ENCODE measurements at places on chromosomes 16 and 17.
A peak's percentile ranks its signal among the peaks of the same experiment; 100 is the strongest.

GRCh38 chr17:13420418-13420826 lies 181.3 kb downstream of the HS3ST3A1 start:
- DNase-seq = no peak

DNA sequence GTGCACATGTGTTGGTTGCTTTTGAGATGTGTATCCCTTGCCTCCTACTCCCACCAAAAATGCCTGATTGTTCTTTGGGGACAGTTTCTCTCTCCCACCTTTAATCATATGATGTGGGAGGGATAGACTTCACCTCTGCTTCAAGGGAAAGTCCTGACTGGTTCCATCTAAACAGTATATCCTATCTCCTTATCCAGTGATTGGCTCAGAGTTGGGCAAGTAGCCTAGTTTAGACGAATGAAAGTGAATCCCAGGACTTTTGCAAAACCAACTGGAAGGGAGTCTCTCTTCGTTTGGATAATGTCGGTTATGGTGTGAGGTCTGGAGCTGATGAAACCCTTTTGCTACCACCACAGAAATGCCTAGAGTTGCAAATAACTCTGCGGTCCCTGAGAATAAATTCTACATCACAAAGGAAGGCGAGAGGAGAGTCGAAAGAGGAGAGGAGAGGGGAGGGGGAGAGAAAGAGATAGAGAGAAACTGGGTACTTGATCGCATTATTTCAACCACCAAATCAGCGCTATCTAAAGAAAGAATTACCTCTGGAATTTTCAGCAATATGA lies 77.1 kb upstream of the SALL1 start:
- DNase-seq = no peak

GRCh38 chr16:525520-526180 lies 1.9 kb upstream of the CAPN15 start:
- peak; percentile 23 for DNase-seq

- no peak for DNase-seq
Measured at GRCh38 chr16:84528322-84528721, 23.9 kb upstream of the MEAK7 start.

DNA sequence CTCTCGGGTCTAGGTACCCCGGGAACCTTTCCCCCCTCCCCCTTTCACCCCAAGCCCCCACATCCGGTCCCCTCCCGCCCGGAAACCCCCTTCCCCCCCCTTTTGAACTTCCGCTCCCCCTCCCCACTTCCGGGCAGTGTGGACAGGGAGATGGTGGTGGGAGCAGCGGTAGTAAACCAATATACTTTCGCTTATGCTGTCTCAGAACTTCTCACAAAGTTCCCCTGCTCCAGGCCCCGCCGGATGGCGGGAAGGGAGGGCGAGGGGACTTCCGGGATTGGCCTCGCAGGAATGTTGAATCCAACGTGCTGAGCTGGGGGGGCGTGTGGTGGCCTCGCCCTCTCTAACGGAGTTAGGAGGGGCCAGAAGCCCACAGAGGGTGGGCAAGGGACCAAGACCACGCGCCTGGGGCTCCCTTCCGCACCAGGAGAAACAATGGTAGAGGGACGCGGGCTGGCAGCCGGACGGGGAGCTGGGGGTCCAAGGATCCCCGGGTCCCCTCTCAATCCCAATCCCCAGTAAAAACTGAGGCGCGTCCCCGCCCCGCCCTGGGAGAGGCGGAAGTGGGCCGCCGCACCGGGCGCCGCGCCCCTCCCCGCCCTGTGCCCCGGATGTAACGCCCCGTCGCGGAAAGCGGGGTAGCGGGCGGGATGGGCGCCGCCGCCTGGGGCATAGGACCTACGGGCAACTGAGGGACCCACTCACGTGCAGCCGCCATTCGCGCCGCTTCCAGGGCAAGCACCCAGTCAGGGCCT lies 742 bp downstream of the PFN1 start:
- peak; percentile 55 for DNase-seq

GRCh38 chr17:61412143-61412859 lies 12.7 kb downstream of the TBX2 start:
- DNase-seq = peak; percentile 82

GRCh38 chr16:75635036-75635435 lies 12.0 kb upstream of the ADAT1 start:
- no peak for DNase-seq

GRCh38 chr16:27097800-27098230 lies 31.1 kb downstream of the C16orf82 start:
- peak; percentile 22 for DNase-seq

DNA sequence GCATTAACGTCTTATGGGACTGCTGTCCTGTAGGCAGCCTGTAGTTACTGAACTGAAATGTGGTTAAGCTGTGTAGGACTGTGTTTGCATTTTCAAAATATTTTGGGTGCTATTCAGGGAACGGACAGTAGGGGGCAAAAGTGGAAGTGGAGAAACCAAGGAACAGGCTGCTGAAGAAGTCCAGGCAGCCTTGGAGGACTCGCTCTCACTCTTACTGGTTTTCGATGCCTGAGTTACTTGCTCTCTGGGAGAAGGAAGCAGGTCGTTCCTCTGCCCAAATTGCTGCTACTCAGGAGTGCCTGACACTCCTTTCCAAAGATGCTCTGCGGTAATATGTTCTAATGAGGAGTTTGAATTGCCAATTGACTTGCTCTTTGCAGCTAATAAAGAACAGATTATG lies 64.5 kb upstream of the RBFOX1 start:
- DNase-seq = peak; percentile 2

DNA sequence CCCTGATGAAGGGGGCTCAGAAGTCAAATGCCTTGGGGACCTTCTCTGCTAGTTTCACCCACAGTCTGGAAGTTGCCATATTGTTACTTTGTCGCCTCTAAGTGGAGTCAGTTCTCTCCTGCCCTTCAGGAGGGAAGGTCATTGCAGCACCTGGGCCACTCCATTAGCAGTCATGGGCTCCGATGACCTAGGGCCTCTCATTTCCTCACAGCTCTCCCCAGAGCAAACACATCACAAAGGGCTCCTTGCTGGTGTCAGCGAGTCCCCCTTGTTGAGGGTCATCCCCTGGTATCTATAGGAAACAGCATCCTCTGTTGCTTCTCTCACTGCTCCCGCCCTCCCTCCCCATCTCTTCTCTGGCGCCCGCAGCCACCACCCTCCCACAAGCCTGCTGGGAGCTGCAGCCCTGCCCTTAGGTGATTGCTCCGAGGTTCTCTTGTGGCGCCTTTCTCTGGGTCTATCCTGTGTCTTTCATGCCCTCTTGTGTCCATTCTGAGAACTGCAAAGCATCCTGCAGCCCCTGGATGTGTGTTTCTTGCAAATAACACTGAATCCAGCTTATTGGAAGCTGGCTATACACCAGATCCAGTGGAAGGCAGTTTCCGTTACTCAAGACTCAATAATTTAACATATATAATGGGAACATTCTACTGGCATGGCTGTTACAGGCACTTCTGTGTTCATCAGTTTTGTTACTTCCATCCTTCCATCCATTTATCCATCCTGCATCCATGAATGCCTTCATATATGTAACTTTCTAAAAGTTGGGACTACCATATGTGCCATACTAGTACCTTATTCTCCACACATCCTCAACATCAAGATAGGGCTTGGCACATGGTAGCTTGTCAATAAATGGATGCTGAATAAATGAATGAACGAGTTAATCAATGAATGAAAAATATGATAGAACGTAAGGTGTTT lies 21.2 kb downstream of the PDILT start:
- DNase-seq = peak; percentile 60

- DNase-seq = peak; percentile 41
Measured at GRCh38 chr17:4950075-4950745, 709 bp upstream of the ENO3 start.

DNA sequence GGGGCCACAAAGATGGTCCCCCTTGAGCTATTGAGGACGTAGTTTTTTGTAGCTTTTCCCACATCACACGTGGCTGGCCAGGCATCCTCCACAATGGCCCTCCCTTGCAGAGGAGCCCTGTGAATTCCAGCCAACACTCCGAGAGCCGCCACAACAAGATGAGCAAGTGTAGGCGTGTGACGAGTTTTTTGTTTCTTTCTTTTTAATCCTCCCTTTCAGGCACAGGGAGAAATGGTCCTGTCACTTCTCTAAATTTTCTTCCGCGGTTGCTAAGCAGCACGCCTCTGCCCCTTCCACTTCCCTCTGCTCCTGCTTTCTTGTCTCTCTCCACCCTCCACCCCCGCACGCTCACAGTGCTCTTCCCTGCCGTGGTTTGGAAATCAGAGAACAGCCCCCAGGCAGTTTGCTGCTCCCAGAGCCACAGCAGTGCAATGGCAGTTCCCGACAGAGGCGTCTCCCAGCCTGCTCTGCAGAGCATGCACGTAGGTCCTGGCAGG lies 68.0 kb upstream of the MRTFB start:
- DNase-seq = peak; percentile 35

DNA sequence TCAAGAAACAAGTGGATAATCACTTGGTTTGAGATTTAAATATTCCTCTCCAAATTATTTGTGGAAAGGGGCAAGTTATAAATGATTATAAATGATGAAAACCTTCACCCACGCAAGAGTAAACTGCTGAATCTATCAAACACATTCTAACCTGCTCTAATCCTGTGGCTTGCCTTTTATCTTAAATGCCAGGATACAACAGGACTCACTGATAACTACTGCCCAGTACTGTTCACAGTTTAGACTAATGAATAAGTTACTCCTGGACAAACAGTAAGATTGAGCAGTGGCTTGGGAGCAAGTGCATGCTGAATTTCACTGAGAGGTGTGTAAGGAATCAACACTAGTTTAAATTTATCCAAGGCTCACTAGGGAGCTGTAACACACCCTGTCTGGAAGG lies 31.1 kb downstream of the IGF2BP1 start:
- DNase-seq = no peak

DNA sequence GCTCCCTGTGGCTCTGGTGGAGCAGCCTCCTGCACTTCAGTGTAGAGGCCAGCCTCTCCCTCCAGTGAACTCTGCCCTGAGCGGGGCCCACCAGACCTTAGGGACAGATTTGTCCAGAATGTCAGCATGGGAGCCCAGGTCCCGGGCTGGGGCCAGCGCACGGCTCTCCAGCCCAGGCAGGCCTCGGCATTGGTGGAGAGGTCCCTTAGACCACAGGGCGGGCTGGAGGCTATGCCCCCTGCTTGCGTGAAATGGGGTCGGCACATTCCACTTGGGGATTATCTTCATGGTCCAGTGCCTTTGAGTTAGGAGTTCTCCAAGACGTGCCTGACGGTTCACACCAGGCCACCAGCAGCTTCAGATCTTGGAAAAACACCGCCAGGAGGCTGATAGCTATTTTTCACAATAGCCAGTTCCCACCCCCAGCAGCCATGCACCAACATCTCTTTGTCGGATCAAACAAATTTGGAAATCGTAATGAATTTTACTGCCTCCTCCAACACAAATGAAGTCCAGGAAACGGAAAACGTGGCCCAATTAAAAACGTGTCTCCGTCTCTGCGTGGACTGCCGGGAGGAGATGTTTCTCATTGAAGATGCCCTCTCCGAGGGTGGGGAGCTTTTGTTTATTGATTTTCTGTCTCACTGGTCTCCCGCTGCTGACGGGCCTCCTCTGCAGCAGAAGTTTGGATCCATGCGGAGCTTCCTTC lies 110.0 kb upstream of the CIBAR2 start:
- no peak for DNase-seq

GRCh38 chr16:22665803-22666202 lies 148.2 kb upstream of the HS3ST2 start:
- no peak for DNase-seq

- DNase-seq = no peak
Measured at GRCh38 chr17:70308618-70309017, 139.3 kb downstream of the KCNJ2 start.

GRCh38 chr16:29842732-29843346 lies 20.2 kb downstream of the CDIPT start:
- no peak for DNase-seq

DNA sequence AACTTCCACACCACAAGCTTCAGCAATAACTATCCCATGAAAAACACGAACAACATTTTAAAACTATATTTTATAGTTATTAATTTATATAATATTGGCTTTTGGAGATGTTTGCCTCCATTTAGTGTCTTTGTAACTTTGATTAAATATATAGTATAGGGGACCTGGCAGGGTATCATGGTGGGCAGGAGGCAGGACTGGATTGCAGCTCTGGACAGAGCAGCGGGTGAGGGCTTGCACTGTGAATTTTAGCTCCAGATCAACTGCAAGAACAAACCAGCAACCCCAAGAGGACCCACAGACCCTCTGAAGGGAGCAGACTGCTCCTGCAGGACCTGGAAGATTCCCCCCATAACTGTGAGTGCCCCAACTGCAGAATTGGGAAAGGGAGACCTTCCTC lies 777.9 kb downstream of the KCNJ2 start:
- no peak for DNase-seq

DNA sequence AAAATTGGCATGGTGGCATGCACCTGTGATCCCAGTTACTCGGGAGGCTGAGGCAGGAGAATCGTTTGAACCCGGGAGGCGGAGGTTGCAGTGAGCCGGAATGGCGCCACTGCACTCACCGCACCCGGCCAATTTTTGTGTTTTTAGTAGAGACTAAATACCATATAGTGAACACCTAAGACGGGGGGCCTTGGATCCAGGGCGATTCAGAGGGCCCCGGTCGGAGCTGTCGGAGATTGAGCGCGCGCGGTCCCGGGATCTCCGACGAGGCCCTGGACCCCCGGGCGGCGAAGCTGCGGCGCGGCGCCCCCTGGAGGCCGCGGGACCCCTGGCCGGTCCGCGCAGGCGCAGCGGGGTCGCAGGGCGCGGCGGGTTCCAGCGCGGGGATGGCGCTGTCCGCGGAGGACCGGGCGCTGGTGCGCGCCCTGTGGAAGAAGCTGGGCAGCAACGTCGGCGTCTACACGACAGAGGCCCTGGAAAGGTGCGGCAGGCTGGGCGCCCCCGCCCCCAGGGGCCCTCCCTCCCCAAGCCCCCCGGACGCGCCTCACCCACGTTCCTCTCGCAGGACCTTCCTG lies at the start of gene HBQ1:
HBQ1 (plus strand) TSS at position 359 of the 575 bp plus-strand sequence; CDS start at position 387, 28 bp downstream.
- DNase-seq = no peak

- no peak for DNase-seq
Measured at GRCh38 chr17:61253362-61253761, 146.3 kb upstream of the TBX2 start.

DNA sequence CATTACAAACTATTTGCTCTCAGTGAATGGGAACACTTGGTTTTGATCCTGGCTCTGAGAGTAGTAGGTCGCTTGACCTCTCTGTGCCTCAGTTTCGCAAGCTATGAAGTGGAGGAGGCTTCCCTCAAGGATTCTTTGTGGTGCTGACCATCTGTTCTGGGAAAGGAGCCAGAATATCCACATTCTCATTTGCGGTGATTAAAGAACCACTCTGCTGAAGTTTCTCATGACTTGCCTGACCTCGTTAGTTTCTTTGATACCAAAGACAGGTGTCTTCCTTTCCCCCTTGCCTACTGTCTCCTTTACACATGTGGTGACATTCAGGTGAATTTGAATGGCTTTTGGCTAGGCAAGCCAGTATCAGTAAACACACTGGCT lies 116.0 kb downstream of the SNX29 start:
- no peak for DNase-seq

DNA sequence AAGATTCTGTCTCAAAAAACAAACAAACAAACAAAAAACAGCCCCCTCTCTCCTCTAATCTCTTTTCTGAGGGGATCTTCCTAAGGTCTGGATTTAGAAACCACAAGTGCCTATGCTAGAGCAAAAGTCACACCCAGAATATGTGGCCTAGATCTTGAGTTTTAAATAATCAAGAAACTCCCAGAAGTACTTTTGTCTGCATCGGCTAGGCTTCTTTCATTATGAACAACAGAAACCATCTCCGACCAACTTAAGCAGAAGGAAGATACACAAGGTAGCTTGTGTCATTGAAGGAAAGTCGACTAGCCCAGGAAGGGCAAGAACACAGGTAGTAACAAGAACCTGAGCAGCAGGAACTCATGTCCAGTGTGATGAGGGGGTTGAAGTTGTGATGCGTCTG lies 73.9 kb upstream of the KIFC3 start:
- DNase-seq = no peak
